ENCODE measurements at places on chromosomes 6 and 20.

GRCh38 chr6:56538851-56539250 lies 103.8 kb downstream of the DST start:
- DNase-seq: no peak

- peak; percentile 54 for DNase-seq
Measured at GRCh38 chr20:62203378-62204030, 16.6 kb downstream of the HRH3 start.

GRCh38 chr6:130676077-130676772 lies 151.0 kb upstream of the SMLR1 start:
- no peak for DNase-seq

DNA sequence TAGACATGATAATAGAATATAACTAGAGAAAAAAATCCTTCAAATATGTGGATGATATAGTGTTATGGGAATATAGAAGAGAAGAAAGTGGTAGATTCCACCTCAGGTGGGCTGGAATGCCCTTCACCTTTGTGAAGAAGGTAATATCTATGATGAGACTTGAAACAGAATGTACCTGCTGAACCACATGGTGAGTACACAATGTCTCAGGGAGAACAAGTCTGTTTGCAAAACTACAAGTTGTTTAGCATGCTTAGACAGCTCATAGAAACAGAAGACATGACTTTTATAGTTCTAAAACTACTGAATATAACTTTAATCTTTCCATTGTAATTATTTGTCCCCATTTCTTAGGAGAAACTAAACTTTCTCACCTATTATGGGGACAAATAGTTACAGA lies 12.2 kb downstream of the C6orf58 start:
- no peak for DNase-seq

- no peak for DNase-seq
Measured at GRCh38 chr6:37919417-37920157, 100.1 kb downstream of the ZFAND3 start.

- DNase-seq: no peak
Measured at GRCh38 chr6:44925100-44925739, 402.9 kb upstream of the RUNX2 start.

- no peak for DNase-seq
Measured at GRCh38 chr20:19952392-19952791, 64.8 kb upstream of the NAA20 start.

DNA sequence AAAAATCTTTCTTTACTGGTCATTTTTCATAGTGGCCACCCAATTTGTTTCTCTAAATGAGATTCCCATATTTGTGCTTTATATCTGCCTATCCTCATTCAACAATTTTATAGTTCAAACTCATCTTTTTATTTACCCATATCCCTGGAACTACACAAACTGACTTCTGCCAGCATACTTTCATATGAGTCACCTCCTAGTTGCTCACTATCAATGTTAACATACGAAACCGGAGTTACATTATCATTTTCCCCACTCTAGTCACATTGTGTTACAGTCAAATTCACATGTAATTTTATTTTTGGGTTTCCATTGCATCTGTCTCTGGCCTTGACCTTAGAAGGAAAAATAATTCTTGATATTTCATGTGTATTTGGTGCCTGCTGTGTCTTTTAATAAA lies 499.4 kb downstream of the MAFB start:
- DNase-seq: no peak

DNA sequence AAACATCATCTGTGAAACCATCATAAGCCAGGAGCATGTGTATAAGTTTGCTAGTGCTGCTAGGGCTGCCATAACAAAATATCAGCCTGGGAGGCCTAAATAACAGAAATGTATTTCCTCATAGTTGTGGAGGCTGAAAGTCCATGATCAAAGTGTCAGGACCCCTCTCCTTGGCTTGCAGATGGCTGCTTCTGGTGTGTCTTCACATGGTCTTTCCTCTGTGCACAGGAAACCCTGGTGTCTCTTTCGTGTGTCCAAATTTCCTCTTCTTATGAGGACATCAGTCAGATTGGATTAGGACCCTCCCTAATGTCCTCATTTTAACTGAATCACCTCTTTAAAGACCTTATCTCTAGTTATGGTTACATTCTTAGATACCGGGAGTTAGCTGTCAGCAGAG lies 6.2 kb upstream of the CITED2 start:
- DNase-seq: no peak

- no peak for DNase-seq
Measured at GRCh38 chr6:37202788-37203491, 33.0 kb downstream of the PIM1 start.

GRCh38 chr6:84860920-84861319 lies 96.5 kb upstream of the TBX18 start:
- DNase-seq: no peak

GRCh38 chr20:1800777-1801176 lies 94.4 kb upstream of the SIRPA start:
- DNase-seq: no peak

DNA sequence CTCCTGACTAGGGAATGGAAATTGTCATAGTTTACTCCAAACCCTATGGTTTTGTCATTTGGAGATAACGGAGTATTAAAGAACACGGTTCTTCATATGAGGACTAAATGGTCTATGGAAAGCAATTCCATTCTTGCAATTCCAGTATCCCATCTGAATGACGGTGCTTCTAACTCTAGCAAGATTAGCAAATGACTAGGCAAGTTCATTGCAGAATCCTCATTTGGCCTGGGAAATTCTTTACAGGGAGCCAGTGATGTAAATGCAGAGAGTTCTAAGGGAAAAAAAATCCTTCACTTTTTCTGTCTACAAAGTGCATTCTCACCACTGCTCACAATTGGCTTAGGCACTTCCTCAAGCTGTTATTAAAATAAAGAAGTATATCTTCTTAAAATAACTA lies 111.5 kb downstream of the MOXD1 start:
- DNase-seq: no peak

DNA sequence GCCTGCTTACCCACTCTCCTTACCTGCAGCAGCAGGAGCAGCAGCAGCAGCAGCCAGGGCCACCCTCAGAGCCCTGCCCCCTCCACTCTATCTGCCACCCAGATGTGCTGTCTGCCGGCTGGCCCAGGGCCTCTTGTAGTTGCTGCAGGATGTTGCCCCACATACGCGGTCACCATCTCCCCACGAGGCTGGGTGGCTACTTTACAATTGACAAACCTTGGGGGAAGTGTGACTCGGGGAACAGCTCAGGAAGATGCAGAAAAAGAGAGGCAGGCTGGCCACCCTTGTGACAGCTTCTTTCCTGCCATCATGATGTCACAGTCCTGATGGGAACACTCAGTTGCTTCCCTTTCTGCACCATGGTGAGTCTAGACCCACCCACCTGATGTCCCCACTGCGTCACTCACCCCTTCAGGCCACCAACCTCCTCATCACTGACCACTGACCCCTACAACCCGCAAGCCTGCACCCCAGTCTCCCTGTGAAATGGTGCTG lies 14.5 kb downstream of the TREM1 start:
- no peak for DNase-seq

- no peak for DNase-seq
Measured at GRCh38 chr6:82875573-82876185, 190.0 kb downstream of the UBE3D start.

GRCh38 chr6:112804638-112805330 lies 457.7 kb downstream of the RFPL4B start:
- no peak for DNase-seq

DNA sequence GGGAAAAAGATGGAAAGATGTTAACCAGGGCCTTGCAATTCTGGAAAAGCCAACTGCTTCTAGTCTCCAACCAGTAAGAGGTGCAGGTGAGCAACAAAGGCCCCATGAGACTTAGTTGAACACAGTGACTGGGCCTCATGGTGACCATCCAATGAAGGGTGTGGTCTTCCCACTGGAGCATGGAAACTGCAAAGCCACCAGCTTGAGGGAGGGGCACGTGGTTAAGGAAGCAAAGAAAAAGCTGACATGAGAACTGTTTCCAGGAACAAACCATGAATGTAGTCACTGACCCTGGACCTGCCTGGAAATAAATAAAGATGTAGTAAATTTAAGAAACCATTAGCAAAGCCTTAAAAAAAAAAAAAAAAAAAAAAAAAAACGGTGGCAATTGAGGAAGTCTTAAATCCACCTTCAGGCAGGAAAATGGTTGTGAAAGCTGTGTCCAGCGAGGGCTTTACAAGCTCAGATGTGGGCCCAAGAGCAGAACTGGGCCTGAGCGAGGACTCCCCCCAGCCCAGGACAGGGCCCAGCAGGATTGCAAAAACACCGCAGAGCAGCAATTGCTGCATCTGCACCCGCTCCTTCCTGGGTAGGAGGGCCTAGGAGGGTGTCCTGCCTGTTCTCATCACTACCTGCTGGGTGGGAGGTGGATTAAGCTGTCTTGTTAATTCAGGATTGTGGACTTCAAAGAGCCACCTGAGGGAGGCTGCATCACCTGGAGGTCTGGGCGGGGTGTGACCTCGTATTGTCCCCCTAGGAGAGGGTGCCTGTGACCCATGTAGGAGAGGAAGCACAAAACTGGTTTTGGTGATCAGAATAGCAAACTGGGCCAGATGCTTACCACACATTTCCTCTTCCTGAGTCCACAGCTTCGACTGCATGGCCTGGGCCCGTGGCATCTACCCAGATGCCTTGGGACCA lies 10.3 kb downstream of the GFRA4 start:
- DNase-seq: no peak

DNA sequence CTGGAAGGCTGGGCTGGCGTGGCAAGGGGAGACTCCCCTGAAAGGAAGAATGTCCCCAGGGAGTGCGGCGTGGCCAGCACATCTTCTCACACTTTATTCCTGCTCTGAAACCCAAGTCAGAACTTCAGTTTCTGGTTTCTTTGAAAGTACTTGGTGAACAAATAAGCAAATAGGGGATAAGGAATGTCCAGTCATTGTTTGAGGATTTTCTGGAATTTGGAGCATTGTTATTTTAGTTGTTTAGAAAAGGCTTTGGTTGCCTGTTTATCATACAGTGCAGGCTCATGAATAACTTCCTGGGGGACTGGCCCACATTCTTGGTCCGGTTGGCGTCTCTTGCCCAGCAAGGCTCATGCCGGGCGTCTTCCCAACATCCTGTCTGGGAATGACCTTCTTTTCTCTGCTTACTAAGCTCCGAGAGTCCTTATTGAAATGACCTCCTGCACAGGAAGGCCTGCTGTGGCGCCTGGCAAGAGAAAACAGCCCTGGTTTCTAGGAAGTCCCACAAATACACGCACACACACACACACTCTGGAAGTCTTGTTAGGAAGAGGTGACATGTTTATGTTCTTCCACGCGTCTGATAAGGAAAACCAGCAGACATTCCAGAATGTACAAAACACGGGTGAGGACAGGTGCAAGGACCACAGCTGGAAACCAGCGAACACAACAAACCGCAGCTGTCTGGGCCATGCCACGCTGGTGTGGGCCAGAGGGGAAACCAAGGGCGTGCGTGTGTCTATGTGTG lies 71.9 kb downstream of the TMEM170B start:
- DNase-seq: no peak

DNA sequence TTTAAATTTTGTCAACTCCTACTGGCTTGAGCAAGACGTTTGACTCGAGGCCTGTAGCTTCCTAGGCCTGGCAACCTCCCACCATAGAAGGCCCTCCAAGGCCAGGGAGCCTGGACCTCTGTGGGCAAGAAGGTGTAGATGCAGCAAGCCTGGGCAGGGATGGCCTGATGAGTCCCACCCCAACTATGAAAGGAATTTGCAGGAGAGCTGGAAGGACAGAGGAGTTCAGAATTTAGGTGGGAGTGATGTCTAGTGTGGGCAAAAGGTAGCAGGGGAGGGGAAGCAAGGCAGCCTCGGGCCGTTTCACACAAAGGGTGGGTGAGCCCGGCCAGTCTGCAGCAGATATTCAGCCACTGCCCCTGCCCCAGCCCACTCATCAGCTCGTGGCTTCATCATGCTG lies 245.2 kb downstream of the CDH26 start:
- no peak for DNase-seq

DNA sequence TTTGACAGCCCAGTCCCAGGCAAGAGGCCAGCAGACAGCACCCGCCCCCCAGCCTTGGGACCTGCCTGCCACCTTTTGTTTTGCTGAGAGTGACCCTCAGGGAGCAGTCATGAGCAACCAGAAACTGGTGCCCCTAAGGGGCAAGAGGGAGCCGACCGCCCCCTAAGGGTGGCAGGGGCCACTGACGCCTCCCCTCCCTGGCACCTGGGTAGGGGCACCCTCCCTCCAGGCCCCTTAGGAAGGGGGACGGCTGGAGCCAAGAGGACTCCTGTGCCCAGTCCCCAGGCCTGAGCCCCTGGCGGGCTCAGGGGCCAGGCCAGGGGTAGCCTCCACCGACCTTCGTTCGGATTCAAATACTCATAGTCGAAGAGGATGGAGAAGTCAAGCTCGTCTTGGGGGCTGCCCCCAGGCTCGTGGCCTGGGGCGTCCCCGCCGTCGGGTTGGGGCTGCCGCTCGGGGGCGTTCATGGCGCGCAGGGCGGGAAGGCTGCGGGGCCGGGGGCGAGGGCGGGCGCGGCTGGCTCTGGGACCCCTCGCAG lies 417 bp downstream of the NFATC2 start:
- no peak for DNase-seq

GRCh38 chr6:22214314-22214713 lies 82.5 kb downstream of the PRL start:
- peak; percentile 44 for DNase-seq

DNA sequence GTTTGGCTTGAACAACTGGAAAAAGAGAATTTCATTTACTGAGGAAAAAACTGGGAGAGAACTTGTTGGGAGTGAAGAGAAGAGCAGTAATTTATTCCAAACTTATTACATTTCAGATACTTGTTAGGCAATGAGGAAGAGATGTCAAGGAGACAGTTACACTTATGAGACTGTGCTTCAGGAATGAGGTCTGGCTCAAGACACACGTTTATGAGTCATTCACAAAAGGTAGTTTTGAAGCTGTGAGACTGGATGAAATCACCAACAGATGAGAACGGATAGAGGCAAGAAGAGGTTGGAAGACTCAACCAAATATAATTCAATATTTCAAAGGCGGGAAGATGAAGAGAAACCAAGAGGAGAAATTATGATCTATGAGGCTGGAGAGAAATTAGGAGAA lies 70.6 kb upstream of the DEFB112 start:
- DNase-seq: no peak

- DNase-seq: peak; percentile 81
Measured at GRCh38 chr6:89368107-89368506, 15.6 kb upstream of the UBE2J1 start.

DNA sequence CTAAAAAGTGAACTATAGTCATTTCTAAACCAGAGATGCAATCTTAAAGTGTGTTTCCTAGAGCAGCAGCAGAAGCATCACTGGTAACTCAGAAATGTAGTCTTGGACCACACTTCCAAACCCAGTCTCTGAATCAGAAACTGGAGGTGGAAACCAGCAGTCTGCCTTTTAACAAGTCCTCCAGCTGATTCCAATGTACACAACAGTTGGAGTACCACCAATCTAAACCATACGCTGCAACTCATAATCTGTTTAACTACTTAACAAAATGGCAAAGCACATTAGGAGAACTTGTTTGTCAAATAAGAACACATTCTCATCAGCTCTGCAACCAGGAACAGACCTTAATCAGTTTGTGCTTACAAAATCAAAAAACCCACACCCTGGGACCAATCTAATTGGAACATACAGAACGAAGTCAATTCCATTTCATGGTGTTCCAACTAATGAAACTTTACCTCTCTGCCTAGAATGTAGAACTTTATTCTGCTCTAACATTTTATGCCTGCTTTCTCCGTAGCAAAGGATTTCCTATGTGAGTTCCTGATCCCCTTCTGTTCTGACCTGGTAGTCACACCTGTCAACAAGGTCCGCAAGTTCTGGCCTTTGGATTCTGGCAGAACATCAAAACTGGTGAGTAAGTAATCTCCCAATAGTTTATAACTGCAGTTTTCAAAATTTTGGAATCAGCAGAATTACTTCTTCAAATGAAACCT lies 390.4 kb downstream of the HTR1B start:
- no peak for DNase-seq

GRCh38 chr6:163352011-163352685 lies 62.4 kb upstream of the QKI start:
- DNase-seq: no peak

Data from BE2C (cell line).